Erythroblast (primary cell): ENCODE measurements at places on chromosomes 1 and 21.

GRCh38 chr1:43366601-43367025 lies 1.2 kb downstream of the ELOVL1 start:
- DNase-seq, result no peak

DNA sequence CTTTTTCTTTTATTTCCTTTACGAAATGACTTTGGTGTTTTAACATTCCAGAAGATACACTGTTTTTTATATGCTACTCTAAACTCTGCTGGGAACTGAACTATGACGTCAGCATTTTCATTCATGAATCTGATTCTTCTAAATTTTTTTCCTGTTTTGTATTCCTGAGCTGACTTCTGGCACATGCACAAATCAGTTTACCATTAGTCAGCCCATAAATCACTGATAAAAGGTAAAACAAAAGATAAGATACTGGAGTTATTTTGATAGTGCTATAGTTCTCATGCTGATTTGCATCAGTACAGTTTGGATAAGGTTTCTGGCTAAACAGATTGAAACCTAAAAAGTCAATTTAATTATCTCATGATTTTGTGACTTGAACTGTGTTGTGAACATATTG lies 10.4 kb downstream of the CAMTA1 start:
- no peak for DNase-seq

GRCh38 chr1:87852410-87853161 lies 523.9 kb downstream of the LMO4 start:
- no peak for DNase-seq

GRCh38 chr1:48109390-48110013 lies 112.3 kb upstream of the TRABD2B start:
- peak; percentile 17 for DNase-seq

DNA sequence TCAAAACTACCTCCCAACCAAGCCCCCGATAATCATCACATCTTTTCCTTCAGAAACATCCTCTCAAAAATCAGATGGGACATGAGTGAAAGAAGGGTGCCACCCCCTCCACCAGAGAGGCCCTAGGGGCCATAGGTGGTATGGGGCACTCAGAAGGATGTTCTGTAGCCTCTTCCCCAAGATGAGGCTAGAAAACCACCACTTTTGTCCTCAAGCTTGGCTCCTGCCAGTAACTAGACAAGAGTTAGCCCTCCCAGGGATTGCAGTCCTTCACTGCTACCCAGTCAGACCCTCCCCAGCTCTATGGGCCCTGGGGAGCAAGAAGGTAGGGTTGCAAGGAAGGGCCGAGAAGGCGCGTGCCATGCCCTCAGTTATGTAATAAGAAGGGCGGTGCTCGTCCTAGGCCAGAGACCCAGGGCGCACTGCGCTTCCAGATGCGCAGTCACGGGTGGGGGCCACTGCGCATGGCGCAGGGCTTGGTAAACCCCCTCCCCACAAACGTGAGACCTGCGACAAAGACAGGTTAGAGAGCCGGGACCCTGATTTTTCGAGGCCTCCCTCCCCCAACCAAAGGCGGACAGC lies 69.7 kb downstream of the CD46 start:
- DNase-seq, result no peak
